ENCODE measurements at places on chromosomes 6 and 20.

GRCh38 chr6:111625461-111626391 is 20.0 kb upstream of the TRAF3IP2 start:
- no peak for DNase-seq

- no peak for DNase-seq
Observed at GRCh38 chr6:132144456-132144855, 193.3 kb upstream of the CCN2 start.

DNA sequence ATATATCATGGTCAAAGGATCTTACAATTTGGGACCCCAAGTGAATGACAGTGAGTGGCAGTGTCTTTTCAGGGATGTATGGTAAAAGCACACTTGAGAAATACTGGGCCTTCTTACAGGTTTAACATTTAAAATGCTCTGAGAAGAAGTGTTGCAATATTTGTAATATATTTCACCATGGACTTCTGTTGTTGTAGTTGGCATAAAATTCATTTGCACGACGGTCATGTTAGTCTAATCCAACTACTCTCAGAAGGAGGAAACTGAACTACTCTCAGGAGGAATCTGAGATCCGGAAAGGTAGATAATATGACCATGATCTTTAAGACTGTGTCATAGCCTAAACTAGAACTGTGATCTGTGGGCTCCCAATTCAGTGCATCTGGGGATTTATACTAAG is 700.1 kb downstream of the HDGFL1 start:
- no peak for DNase-seq

GRCh38 chr6:108873251-108873650 is 25.0 kb downstream of the ARMC2 start:
- DNase-seq: no peak

DNA sequence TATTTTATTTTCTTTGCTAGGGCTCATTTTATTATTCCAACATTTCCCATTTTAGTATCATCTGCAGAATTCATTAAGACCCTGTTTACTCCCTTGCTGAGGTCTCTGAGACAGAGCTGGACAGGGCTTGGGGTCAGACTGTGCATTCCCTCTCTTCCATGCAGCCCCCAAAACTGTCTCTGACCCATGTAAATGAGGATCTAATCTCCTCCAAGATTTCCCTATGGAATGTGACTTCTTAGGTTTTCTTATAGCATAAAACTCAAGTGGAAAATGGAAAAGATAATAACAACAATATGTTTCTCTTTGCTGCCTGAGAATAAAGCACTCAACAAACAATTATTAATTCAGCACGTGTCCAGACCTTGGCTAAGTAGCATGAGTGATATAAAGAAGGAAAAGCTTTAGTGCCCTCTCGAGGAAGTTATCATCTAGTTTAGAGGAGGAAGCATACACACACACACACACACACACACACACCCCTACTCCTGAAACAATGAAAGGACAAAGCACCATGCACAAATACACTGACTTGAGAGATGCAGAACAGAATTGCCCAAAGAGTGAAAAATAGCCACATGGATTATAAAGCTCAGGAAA is 815.5 kb downstream of the BCKDHB start:
- DNase-seq: no peak

- peak; percentile 82 for DNase-seq
Observed at GRCh38 chr20:45629496-45630100, at the start of gene WFDC10A. Gene WFDC10A, plus strand, starts transcription at chr20:45629739. Its CDS starts 75 bp downstream, at chr20:45629814.

DNA sequence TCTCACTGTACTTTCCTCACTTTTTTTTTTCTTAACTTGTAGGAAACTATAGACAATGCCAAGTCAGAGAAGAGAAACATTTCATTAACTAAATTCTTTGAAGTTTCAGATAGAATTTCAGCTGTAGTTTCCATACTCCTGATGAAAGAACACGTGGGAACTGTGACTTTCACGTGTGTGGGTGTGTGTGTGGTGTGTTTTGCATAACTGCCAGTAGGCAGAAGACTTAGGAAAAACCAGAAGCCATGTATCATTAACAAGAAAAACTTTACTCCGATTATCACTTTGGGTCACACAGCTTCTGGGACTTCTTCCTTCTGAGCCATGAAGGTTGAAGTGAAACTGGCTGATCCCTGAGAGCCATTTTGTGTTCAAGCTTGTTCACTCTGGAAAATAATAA is 483.3 kb downstream of the TFAP2B start:
- peak; percentile 92 for DNase-seq

DNA sequence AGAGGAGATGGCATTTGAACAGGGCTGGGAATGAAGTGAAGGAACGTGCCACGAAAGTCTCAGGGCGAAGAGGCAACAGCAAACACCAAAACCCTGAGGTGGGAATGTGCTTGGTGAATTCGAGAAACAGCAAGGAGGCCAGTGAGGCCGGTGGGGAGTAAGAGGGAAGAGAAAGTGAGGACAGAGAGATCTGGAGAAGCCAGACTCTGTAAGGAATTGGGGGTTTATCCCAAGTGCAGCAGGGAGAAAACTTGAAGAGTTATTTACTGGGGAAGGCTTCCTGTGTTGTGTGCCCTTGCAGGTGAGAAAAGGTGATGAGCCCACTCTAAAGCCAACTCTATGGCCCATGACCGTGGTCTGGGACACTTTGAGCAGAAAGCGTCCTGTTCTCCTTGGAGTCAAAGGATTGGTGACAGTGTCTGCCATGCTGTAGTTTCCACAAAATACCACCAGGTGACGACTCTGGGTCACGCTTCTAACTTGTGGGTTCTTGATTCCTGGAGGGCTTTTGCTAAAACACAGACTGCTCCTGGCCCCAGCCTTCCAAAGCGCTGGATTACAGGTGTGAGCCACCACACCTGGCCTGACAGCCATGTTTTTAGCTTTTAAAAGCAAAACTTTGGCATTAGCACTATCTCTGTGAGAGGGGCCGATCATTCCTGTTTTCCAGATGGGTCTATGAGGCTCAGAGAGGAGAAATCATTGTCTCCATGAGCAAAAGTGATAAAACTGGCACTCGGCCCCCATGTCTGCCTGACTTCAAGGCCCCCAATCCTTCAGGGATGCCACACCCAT is 18.0 kb upstream of the CSNK2A1 start:
- peak; percentile 66 for DNase-seq

- no peak for DNase-seq
Observed at GRCh38 chr6:66199171-66199570, 492.1 kb upstream of the EYS start.

GRCh38 chr6:90266905-90267621 is 29.6 kb downstream of the BACH2 start:
- no peak for DNase-seq

- peak; percentile 76 for DNase-seq
Observed at GRCh38 chr20:35992713-35993335, 24.4 kb downstream of the CNBD2 start.

DNA sequence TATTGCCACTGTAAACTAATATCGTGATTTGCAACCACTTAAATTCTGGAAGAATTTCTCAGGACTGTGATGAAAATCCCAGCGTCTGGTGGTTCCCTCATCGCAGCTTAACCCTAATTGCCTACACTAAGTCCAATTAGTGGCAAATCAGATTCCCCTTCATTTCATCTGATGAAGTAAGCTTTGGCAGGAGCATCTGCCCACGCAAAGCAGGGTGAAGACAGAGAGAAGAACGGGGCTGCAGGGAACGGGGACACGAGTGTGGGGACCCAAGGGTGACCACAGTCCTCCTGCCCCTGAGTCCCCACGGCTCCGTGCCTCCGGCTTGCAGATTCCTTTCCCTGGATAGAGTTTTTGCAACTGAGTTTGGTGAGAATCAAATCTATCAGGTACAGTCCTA is 159.5 kb downstream of the LY86 start:
- no peak for DNase-seq

GRCh38 chr6:109008054-109008453 is 86.6 kb downstream of the SESN1 start:
- no peak for DNase-seq

DNA sequence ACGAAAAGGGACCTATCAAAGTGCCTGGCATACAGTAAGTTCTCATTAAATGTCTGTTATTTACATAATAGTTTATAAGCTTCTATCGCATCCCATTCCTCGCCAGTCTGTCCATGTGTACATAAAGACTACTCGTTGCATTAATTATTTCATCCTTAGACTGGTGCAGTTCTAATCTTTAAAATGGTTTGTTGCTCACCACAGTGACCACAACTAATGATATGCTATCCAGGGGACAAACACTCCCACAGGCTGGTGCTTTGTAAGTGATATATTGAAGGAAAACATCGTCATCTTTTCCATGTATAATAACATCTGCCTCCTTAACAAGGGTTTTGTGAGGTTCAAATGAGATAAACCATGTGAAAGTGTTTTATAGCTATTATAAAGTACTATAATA is 39.0 kb upstream of the HBS1L start:
- no peak for DNase-seq

GRCh38 chr20:38190936-38191371 is 25.9 kb upstream of the TGM2 start:
- no peak for DNase-seq

DNA sequence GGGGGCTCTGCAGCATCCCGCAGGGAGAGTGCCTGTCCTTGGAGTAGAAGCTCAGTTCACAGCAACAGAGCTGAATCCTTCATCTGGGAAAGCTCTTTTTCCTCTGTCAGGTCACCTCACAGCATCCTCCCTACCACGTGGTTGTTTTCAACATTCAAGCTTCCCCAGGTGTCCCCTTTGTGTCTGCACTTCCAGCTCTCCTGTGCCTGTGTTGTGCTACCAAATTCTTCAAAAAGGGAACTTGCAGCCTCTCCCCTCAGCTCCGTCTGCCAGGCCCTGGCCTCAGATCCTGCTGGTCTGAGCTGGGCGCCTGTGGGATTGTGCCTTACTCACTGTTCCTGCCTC is 108.4 kb downstream of the FOXF2 start:
- DNase-seq: no peak

Data from inflammatory macrophage treated with lipopolysaccharide for 4 hours (primary cell).